ENCODE measurements at places on chromosomes 12 and 14.

DNA sequence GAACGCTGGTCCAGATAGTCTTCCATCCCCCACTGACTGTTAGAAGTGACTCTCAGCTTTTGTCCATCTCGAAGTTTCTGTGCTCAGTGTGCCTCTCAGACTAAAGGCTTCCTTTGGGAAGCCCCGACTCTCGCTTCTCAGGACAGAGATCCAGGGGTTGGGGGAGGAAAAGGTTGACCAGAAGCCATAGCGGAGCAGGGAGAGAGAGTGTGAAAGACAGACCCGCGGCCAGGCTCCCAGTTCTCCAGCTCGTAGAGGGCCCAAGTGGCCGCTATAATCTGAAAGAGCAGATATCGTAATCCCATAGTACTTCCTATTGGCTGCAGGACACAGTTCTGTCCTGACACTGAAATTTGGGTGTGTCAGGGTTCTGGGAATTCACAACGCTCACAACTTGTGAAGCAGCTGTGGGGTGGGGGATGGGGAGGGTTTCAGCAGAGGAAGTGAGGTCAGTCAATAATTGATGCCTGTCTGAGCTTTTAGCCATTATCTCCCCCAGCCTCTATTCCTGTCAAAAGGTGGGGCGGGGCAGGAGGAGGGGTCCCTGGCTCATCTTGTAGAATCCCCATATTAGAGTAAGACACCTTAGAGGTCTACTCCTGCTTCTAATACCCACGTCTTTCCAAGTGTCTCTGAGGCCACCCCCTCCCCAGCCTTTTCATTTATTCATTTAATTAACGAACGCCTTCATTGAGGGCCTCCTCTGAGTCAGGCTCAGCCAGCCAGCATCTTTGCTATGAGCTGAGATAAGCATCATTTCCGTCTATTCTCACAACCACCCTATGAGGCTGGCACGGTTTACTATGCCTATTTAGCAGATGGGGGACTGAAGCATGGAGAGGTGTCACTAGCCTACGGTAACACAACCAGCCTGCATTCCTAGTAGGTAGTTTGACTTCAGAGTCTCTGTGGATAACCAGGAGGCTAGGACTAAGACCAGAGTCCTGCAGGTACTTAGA is 1.6 kb upstream of the ACVRL1 start:
- ATAC-seq: no peak

GRCh38 chr14:72352012-72352411 is 419.8 kb downstream of the RGS6 start:
- ATAC-seq: no peak

DNA sequence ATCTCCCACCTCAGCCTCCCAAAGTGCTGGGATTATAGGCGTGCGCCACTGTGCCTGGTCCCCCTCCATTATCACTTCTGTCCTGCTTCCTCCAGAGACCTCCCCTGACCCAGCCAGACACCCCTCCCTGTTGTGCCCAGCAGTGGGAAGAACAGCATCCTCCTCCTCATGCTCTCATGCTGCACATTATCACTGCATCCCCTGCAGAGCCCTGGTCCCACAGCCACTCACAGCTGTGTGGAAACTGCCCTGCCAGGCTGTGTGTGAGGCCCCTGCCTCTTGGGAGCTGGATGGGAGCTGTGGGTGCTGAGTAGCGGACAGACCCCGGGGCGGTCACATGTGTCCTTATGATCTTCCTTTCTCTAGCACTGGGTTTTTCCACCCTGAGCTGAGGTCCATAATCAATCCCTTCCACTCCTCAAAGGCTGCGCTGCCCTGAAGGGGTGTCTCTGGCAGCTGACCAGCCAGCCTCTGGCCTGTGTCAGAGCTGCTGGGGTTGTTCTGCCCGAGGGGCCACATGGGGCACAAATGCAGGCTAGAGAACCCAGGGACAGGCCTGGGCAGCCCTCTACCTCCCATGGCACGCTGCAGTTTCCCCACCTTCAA is 9.2 kb downstream of the HIP1R start:
- no peak for ATAC-seq

GRCh38 chr12:12682284-12682683 is 13.7 kb downstream of the GPR19 start:
- no peak for ATAC-seq

DNA sequence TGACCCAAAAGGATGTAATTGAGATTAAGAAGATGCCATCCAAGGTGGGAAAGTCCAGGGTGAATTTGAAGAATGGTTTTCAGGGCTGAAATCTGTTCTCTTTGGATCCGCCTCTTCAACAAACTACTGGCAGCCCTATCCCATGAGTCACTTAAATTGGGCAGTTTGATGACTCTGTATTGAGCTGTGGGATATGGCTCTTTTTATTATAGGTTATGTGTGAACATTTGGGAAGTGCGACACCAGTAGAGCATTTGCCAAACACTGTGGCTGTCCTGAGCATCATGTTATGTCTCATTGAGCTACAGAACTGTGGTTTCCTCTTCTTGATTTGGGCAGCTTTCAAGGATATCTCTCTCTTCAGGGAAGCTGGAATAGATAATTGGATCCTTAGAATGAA is 22.3 kb downstream of the IFT43 start:
- no peak for ATAC-seq

DNA sequence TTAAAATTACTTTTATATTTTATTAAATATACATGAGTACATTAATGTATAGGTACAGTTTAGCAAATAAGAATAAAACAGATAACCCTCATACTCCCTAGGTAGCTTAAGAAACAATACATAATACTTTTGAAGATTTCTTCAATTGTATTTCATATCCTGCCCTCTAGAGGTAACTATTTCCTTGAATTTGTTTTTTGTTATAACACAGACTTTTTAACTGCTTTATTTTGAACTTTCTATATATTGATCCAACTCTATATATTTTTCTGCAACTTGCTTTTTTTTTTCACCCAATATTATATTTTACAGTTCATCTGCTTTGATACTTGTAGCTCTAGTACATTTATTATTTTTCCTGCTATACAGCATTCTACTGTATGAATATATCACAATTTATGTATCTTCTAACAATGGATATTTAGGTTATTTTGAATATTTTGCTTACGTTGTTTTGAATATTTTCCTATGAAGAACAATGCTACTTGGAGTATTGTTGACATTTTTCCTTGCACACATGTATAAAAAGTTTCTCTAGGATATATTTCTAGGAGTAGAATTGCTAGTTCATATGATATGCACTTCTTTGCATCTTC is 72.8 kb upstream of the ABCD2 start:
- no peak for ATAC-seq

GRCh38 chr12:29612912-29613311 is 115.4 kb upstream of the OVCH1 start:
- no peak for ATAC-seq

GRCh38 chr12:1919763-1920162 is 1.3 kb upstream of the CACNA2D4 start:
- ATAC-seq: no peak

DNA sequence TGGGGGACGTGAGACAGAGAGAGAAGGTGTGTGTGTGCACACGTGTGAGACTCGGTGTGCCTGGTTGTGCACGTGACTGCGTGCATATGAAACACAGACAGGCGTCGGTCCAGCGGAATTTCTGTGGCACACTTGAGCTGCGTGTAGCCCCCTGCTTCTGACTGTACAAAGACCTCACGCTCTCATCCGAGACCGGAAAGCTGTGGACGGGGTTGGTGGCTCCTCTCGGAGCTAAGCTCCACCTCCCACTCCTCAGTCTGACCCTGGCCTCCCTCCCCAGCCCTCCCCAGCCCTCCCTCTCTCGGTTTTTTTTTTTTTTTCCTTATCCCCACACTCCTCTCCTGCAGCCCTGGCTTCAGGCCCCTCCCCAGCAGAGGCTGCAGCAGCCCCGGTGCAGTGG is 8.3 kb upstream of the C14orf180 start:
- no peak for ATAC-seq

DNA sequence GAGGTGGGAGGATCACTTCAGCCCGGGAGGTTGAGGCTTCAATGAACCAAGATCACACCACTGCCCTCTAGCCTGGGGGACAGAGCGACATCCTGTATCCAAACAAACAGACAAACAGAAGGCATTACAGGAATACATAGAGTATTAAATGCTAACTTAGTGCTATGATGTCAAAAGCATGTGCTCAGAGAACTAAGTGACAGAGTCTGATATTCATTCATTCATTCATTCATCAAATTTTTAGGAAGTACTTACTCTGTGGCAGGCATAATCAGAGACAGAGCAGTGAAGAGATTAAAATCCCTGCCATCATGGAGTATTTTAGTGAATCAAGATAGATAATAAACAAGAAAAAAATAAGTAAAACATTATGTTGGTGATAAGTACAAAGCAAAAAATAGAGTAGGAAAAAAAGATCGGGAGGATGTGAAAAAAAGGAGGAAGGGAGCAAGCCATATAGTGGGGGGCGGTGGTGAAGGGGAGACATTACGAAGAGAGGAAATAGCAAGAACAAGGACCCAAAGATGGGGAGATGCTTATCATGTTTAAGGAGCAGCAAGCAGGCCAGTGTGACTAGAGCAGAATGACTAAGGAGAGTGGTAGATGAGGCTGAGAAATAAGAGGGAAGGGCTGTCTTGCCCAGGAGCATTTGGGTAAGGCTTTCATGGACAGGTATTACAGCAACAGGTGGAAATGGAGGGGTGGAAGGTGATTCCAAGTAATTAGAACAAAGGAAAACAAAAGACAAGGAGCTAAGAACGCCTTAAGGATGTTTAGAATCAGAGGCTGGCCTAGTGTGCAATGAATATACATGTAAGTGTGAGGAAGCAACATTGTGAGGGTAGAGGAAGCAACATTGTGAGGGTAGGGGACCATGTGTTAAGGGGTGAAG is 2.8 kb downstream of the MAP4K5 start:
- ATAC-seq: no peak

- no peak for ATAC-seq
Measured at GRCh38 chr12:65510584-65511050, 232.1 kb downstream of the MSRB3 start.

- no peak for ATAC-seq
Measured at GRCh38 chr14:89673512-89674225, 256.6 kb upstream of the FOXN3 start.

DNA sequence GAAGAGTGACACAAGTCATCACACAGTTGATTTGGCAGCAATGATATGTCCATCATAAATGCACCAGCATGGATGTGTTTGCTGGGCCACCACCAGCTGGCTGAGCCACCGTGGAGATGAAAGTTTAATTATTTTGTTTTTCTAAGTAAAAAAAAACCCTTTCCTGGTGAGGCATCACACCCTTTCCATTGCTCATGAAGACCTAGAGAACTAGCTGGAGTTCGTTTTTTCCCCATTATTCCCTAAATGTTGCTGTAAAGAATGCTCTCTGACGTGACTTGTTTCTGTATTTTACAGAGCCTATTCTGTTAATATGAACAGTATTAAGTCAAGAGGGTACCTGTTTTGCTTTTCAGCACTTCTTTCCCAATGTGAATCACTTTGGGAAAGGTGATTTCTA is 257.9 kb downstream of the MSRB3 start:
- ATAC-seq: no peak

All from activated CD4-positive, CD25-positive, alpha-beta regulatory T cell treated with anti-CD3 and anti-CD28 coated beads, Interleukin-2, amount 50 U/mL, for 24 hours (primary cell).